ENCODE measurements at places on chromosomes 13 and 19.

DNA sequence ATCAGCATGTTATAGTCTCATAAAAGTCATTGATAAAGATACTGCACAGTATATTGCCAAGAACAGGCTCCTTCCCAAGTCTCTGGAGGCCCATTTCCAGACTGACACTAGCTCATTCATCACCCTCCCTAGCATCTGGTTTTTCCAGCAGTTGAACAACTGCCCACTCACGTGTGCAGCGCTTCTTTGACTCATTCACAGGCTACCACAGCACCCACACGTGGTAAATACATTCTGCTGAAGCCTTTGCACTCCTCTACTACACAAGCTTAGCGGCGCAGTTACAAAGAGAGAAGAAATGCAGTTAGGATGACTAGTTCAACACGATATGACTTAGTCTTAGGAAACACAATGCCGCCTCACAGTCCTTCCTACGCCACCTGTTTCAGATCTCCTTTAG lies 87.7 kb downstream of the DOCK9 start:
- peak; percentile 9 for DNase-seq

DNA sequence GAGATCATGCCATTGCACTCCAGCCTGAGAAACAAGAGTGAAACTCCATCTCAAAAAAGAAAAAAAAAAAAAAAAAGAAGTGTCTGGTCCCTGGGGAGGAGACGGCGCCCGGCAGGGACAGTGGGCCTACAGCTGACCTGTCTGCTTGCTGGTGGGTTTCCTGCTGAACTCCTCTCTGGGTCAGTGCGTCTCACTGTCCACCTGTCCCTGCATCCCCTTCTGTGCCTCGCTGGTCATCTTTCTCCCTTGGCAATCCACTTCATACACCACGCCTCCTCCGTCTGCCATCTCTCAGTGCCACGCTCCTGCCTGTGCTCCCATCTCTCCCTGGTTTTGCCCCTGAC lies 63.4 kb downstream of the ACSBG2 start:
- DNase-seq = no peak

DNA sequence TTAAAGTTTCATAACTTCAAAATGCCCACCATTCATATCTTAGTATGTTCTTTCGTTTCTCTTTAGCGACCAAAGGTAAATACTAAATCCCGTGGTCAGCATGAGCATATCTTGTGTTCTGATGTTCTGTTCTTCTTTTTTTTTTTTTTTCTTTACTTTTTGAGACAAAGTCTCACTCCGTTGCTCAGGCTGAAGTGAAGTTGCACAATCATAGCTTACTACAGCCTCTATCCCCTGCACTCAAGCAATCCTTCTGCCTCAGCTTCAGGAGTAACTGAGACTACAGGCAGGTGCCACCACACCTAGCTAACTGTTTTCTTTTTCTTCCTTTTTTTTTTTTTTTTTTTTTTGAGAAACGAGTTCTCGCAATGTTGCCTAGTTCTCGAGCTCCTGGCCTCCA lies 60.9 kb upstream of the ATP12A start:
- no peak for DNase-seq

- no peak for DNase-seq
Observed at GRCh38 chr19:55147545-55148251, 1.3 kb downstream of the TNNT1 start.

DNA sequence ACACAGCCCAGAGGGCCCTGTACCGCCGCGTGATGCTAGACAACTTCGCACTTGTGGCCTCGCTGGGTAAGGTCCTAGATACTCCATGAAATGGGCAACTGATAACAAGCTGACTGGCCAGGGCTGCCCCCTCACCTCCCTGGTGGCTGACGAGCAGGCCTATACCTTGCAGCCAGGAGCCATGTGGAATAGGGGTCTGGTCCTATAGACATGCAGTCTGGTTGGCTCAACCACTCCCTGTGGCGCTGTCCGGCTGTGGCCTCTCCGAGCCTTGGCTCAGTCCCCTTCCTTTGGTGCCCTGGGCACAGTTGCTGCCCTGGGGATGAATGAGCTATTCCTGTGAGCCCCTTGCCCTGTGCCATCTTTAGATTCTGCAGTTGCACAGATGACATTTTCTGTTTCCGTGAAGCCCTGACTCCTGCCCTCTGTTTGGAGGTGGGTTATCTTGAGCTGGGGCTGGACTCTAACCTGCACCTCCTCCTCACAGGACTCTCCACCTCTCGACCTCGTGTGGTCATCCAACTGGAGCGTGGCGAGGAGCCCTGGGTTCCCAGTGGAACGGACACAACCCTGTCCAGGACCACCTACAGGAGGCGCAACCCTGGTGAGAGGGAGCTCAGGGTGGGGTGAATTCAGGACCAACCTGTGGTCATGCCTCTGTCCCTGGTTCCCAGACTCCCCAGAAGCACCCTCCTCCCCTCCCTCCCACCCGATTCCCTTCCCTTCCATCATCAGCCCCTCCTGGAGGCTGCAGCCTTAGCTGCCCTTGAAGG lies 2.5 kb downstream of the ZNF324 start:
- DNase-seq = no peak

- no peak for DNase-seq
Observed at GRCh38 chr19:28876609-28877123, 336.3 kb downstream of the UQCRFS1 start.

- DNase-seq = no peak
Observed at GRCh38 chr13:44153496-44153895, 220.1 kb upstream of the SERP2 start.

GRCh38 chr19:58021541-58022282 lies 12.1 kb upstream of the ZSCAN1 start:
- no peak for DNase-seq

GRCh38 chr19:13951799-13952153 lies 533 bp upstream of the DCAF15 start:
- no peak for DNase-seq

GRCh38 chr19:10112895-10113591 lies 1.6 kb downstream of the P2RY11 start:
- peak; percentile 49 for DNase-seq

- DNase-seq = peak; percentile 10
Observed at GRCh38 chr19:19860756-19861390, 4.8 kb upstream of the ZNF253 start.

All from stimulated activated CD4-positive, alpha-beta T cell treated with anti-CD3 and anti-CD28 coated beads, Interleukin-1b, Interleukin-23, amount 100 ng/mL, for 1 hour (primary cell).